ENCODE measurements at places on chromosomes 13 and 19.
A peak's percentile ranks its signal among the peaks of the same experiment; 100 is the strongest.

DNA sequence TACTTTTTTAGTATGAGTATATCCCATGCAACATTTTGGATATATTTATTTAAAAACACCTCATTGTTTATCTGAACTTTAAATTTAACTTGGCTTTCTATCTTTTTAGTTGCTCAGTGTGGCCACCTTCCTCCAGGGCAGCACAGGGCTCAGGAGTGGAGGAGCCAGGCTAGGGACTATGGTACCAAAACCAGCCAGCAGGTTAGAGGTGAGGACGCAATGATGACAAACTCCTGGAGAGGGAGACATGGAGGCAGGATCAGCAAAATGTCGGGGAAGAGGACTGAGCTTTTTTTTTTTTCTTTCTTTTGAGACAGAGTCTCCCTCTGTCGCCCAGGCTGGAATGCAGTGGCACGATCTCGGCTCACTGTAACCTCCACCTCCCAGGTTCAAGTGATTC is 29.6 kb upstream of the CALM3 start:
- DNase-seq: no peak

GRCh38 chr13:51453207-51453958 is 547 bp upstream of the INTS6 start:
- DNase-seq: peak; percentile 69

GRCh38 chr13:108195146-108195545 is 20.2 kb downstream of the LIG4 start:
- no peak for DNase-seq

DNA sequence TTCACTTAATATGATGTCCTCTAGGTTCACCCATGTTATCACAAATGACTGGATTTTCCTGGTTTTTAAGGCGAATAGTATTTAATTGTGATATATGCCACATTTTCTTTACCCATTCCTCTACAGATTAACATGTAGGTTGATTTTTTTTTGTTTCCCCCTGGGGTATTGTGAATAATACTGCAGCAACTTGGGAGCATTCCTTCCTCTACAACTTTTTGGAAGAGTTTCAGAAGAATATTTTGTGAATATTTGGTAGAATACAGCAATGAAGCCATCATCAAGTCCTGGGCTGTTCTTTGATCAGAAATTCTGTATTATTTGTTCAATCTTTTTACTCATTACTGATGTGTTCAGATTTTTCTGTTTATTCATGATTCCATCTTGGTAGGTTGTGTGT is 5.6 kb upstream of the ZNF331 start:
- no peak for DNase-seq

DNA sequence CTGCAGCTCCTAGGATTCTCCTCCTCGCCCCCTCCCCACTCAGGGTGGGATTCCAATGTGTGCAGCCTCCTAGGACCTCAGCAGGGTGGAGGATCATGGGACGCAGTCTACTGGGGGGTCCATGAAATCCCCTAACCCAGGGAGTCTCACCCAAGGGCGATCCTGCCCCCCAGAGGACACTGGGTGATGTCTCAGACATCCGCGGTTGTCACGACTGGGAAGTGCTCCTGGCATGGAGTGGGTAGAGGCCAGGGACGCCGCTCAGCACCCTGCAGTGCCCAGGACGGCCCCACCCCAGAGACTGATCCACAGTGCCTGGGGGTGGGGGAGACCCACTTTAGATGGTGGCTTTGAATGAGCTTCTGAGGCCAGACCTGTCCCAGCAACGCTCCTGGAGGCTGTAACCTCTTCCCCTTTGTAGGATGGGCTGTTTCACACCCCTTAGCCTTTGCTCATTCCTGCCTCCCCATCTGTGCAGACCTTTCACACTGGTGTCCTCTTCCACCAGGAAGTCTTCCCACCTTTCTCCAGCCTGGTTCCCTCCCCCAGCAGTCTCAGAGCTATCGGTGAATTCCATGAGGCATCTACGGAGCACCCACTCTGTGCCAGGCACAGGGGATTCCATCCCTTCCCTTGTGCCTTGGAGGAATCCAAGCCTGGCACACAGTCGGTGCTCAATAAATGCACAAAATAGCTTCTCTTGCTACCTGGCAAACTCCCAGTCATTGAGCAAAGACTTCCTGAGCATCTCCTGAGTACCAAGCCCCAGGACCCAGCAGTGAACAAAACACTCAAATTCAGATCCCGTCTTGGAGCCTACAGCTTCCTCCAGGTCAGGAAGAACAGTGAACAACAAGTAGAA is 10.5 kb downstream of the SMIM24 start:
- no peak for DNase-seq

DNA sequence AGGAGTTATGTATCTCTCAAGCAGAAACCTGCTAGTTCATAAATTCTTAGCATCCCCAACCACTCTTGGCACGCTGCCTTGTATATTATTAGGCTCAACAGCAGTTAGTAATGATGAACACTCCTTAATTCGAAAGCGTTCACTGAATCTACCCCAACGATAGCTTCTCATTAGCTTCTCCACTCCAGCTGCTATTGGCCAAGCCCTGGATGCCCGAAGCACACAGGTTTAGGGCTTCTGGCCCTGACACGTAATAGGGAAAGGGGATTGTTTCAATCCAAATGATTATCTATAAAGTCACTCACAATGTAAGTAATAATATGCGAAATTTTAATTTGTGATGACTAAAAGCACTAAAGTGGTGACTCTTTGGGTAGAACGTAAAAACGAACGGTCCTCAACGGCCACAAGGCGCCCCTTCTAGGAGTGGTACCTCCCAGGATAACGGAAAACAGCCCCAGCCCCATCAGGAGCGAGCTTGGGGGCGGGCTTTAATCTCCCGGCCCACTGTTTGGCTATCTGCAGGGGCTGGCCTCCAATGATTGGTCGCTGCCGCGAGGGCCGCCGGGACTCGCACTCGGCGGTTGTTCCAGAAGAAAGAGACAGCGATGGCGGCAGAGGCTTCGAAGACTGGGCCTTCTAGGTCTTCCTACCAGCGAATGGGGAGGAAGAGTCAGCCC is at the start of gene RNF17:
Gene RNF17 (plus strand): TSS at position 574 of the 680 bp plus-strand sequence. CDS start 35 bp downstream, at position 609.
- no peak for DNase-seq

- DNase-seq: no peak
These were observed 15.0 kb downstream of the ZNF114 start for GRCh38 chr19:48284896-48285295.

DNA sequence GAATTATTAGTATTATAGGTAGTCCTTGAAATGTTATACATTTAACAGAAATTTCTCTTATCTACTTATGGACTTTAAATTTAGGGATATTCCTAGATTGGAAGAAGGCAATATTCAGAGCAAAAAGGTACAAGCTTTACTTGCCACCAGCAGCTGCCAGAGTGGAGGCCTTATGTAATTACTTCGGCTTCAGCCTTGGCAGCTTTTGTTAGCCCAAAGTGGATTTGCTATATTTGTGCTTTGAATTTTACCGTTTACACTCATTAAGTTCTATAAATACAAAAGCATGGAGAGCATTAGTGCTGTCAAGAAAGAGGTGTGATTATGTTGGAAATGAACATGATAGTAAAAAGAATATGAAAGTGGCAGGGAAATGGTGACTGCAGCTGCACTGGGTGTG is 319.9 kb downstream of the ATP8A2 start:
- DNase-seq: no peak

GRCh38 chr19:29524201-29524911 is 1.4 kb upstream of the VSTM2B start:
- no peak for DNase-seq

GRCh38 chr13:51282322-51282721 is 57.2 kb upstream of the SERPINE3 start:
- DNase-seq: no peak

DNA sequence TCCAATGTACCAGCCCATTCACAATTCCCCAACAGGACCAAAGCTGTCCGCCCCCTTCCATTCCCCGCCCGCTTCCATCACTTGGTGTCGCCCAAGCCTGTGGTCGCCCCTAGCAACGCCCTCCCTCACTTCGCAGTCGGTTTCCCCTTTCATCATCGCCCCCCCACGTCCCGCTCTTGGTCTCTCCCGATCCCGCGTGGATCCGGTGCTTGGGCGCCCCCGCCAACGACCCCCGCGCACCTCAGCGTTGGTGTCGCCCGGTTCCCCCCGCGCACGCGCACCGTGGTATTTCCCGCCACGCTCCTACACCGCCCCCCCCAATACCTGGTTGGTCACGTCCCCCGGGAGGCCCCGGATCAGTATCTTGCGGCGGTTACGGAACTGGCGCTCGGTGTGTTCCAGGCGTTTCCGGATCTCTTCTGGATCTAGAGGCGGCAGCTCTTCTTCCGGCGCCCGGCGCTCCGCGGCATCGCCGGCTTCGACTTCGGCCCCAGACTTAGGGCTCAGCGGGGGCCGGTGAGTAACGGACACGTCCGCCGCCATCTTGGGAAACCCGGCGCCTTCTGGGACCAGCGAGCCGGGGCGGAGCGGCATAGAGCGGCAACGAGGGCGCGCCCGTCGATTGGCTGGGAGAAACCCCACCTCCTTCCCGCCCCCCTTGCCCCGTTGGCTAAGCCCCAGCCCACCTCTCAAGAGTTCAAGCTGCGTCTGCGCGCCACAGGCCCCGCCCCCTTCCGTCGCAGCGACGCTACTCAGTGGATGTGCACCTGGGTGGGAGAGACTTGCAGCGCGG is at the start of gene RAVER1:
Gene RAVER1 (minus strand): TSS at position 565 of the 793 bp plus-strand sequence. CDS start 22 bp downstream, at position 543.
- peak; percentile 99 for DNase-seq

- no peak for DNase-seq
These were observed 17.3 kb downstream of the PRKCSH start for GRCh38 chr19:11452620-11453310.

DNA sequence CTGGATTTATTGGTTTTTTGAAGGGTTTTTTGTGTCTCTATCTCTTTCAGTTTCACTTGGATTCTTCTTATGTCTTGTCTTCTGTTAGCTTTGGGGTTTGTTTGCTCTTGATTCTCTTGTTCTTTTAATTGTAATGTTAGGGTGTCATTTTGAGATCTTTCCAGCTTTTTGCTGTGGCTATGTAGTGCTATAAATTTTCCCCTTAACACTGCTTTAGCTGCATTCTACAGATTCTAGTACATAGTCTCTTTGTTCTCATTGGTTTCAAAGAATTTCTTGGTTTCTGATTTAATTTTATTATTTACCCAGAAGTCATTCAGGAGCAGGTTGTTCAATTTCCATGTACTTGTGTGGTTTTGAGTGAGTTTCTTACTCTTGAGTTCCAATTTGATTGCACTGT is 24.6 kb downstream of the ZNF430 start:
- DNase-seq: no peak

DNA sequence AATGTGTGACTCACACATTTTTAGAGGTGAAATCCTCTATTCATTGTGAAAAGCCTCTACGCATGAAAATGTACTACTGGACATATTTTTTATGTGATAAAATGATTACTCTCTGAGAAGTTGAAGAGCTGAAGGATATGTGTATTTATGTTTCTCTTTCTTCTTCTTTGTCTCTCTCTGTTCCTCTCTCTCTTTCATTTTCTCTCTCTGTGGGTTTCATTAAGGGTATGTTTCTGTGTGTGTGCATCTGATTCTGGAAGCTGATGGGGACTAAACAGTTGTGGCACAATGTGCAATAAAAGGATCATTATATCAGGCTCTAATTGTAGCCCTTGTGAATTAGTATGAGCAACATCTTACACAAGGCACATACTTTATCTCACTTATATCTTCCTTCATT is 867.7 kb downstream of the PCDH9 start:
- DNase-seq: no peak

- no peak for DNase-seq
These were observed 40.2 kb downstream of the SMIM24 start for GRCh38 chr19:3440082-3440481.

DNA sequence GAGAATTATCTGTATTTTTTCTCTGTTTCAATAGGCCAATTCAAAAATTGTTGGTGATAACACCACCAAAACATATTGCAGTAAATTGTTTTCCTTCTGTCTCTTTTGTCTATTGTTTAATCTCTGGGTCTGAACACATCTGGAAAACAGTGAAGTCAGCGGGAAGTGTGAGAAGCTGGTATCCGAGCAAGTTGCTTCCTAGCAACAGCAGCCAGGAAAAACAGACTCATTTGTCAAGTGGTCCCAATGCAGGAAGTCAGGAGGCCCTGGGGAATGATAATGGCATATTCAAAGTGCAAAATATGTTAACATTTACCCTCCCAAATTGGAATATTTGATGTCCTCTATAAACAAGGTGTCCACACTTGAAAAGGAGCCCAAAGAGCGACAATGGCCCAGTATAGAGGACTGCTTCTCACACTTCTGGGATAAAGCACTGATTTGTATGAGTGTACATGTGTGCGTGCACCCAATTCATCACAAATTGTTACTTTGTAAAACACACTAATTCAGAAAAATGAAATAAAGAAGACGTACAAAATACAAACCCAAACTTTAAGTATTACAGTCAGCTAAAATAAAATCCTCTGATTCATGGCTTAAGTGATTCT is 515.0 kb downstream of the TBC1D4 start:
- DNase-seq: no peak

GRCh38 chr19:41932259-41932719 is 4.0 kb upstream of the ERFL start:
- DNase-seq: no peak

DNA sequence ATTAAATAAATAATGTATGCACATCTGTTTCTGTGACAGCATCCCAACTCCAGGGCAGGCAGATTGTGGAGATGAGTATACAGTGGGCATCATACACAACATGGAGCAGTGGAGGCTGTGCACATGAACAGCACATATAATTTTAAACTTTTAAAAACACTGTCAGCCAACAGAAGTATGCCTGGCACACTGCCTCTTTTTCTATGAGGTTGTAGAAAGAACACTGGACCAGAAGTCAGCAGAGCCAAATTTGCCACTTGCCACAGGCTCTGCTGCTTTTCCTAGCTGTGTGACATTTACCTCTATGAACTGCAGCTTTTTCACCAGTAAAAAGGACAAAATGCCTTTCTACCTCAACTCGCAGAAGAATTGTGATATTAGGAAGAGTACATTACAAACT is 118.7 kb downstream of the FRY start:
- DNase-seq: no peak

All from NCI-H446 (cell line).